ENCODE measurements at places on chromosomes 5 and 9.
A peak's percentile ranks its signal among the peaks of the same experiment; 100 is the strongest.

GRCh38 chr9:84978661-84979060, 309.1 kb downstream of the NTRK2 start:
- DNase-seq = no peak

GRCh38 chr9:9998491-9999287, 614.1 kb downstream of the PTPRD start:
- no peak for DNase-seq

- DNase-seq = no peak
These were observed 548.8 kb downstream of the CTNND2 start for GRCh38 chr5:11355491-11355890.

GRCh38 chr9:122835313-122835731, 6.9 kb upstream of the PDCL start:
- DNase-seq = peak; percentile 29

DNA sequence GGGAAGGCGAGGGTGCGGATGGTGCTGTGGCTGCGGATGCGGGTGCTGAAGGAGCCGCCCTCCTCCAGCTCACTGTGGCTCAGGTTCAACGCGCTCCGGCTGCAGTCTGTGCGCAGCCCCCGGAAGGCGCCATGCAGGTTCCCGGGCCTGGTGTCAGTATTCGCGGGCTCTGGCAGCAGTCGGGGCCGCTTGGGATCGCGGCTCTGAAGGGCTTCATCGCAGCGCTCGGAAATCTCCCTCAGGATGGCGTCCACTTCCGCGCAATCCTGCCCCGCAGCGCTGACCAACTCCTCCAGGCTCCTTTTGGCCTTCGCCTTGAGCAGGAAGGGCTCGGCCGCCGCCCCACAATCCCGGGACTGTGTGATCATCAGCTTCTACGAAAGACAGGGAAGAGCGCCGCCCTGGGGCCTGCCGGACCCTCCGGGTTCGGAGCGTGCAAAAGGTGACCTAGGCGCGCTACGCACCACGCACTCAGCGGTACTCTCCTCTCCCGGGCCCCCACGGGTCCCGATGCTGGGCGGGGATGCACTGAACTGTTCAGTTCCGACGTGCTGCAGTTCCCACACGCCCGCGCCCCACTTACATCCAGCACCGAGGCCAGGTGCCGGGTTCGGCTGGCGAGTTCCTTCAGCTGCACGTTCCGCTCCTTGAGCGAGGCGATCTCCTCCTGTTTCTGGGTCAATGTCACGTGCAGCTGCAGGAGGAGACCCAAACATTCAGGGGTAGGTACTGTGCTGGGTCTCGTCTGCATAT, 6.5 kb downstream of the MCIDAS start:
- peak; percentile 5 for DNase-seq

- DNase-seq = no peak
These were observed 247.5 kb downstream of the TMEM161B start for GRCh38 chr5:88021141-88021540.

- DNase-seq = no peak
These were observed 51.7 kb upstream of the TUT7 start for GRCh38 chr9:86405926-86406325.

DNA sequence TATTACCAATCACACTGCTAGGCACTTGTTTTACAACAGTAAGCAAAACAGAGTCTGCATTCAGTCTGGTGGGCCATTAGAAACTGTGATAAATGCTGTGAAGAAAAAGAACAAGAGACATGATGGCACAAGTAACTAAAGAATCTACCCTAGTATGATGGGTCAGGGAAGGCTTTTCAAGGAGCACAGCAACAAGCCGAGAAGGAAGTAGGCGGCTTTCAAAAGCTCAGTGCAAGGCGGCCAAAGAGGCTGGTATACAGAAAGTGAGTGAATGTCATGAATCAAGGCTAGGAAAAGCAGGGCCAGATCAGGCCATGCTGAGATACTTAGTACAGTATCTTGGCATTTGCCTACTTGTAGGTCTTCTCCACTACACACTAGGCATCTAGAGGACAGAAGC, 76.4 kb downstream of the ECPAS start:
- DNase-seq = no peak

DNA sequence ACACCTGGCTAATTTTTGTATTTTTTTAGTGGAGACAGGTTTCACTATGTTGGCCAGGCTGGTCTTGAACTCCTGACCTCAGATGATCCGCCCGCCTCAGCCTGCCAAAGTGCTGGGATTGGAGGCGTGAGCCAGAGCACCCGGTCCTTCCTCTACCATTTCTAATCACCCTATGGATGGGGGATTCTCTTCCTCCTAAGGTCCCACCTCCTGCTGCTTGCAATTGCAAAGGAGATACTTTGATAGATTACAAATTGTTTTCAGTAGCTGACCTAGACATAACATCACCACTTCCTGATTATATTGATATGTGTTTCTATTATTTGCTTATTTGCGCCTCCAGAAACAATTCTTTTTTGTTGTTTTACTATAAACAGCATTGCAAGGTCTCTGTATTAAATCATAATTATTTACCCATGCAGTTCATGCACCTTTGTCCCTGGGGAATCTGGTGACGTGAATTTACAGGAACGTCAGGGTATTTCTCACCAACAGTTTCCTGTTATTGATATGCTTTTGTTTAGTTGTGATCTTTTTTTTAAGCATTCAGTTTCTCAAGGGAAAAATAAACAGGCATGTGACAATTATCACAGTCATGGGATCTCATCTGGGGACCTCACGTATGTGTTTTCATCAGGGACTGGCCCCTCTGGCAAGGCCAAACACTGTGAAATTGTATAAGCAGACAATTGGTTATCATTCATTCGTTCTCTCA, 43.2 kb downstream of the ESM1 start:
- no peak for DNase-seq

GRCh38 chr9:85730916-85731630, 10.7 kb downstream of the AGTPBP1 start:
- DNase-seq = no peak

- no peak for DNase-seq
These were observed 160.4 kb upstream of the CDH12 start for GRCh38 chr5:23013395-23013998.

DNA sequence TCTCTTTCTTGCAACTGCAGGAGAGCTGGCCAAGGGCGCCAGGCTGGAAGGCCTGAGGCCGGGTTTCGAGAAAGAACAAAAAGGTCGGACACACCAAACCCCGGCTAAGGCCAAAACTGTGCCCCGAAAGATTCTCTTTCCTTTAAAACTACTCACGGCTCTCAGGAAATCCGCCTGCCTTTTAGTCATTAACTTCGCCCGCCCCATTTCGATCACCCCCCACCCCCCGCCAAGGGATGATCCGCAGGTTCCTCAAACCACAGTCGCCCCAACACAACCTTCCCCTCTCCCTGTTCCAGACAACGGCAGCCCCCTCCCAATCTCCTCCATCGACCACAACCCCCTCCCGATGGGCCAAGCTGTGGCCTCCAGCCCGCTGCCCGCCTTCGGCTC, 536 bp downstream of the FEM1C start:
- DNase-seq = no peak

DNA sequence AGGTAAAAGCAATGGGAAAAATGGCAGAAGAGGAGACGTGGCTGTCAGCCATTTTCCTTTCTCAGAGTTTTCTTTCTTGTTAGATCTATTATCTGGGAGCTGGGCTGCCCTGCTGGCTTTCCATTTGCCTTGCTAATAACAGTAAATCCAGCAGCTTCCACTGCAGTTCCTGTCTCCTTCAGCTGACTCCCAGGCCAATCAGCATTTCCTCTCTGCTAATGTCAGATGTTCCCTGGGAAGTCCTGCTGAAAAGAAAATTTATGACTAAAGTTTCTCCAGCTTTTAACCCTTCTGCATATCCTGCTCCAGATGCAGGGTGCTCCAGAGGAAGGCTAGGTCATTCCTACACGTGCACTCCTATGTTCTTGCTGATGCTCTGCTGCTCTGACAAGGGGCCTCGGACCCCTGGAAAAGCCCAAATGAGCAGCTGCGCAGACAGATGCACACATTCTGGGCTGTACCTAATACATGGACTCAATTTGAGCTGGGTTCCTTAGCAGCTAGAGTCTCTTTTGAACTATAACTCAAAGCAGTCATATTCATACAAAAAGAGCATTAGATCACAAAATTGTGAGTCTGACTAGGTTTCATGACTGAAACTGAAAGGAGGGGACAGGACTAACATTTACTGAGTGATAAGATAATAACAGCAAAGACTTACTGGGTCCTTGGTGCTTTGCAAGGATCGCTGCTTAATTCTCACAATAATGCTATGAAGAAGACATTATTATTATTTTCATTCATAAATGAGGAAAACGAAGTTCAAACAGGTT, 182.2 kb downstream of the MAPKAP1 start:
- DNase-seq = peak; percentile 82

GRCh38 chr5:170545811-170546210, 42.0 kb downstream of the KCNIP1 start:
- no peak for DNase-seq

Measured in brain (organoid and tissue), 16 donors.